Activated CD4-positive, alpha-beta T cell treated with anti-CD3 and anti-CD28 coated beads for 4 hours (primary cell): ENCODE measurements at places on chromosomes 5 and 9.

DNA sequence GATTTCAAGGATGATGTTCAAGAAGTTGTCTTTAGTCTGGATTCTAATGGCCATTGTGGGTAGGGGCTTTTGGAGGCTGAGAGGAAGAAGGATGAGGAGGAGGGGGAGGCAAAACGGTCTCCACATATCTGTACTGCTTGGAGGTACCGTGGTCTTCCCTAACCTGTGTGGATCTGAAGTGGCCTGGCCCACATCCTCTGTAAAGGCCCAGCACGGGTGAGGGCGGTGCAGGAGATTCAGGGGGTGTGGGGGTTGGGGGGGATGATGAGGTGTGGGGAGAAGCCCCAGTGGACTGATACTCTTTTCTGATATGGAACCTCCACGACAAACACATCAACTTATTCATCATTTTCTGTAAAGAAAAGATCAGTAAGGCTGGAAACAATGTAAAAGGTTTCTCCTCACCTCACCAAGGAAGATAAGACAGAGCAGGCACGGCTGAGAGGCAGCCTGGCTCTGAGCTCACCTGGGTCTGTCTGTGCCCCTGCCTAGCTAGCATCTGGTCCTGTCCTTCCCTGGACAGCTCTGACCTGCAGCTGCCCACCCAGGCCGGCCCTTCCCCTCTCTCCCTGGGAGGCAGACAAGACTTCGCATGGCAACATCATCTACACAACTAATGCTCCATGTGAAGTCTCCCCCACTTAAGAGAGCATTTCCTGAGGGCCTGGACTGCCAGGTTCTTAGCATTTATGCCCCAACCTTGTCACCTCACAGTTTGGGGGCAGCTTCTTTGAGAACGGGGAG, 5.6 kb upstream of the IL3 start:
- DNase-seq, result no peak

DNA sequence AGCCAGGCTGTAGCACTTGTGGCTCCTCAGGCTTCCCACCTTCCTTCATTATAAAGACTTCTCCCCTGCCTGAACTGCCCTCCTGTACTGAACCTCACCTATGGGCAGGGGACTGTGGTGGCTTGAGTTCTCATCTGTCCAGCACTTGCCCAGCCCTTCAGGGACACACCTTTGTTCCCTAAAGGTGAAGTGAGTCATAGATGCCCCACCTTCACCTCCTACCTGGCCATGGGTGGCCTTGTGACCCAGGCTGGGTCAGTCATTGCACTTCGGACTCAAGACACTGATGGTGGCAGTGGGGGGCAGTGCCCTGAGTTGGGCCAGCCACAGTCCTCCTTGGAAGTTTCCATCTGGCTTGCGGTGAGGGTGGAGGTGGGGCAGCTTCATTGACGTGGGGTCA, 26.1 kb upstream of the PSD2 start:
- no peak for DNase-seq

- DNase-seq, result no peak
These were observed 1.3 kb downstream of the TMEM250 start for GRCh38 chr9:136117291-136117915.

DNA sequence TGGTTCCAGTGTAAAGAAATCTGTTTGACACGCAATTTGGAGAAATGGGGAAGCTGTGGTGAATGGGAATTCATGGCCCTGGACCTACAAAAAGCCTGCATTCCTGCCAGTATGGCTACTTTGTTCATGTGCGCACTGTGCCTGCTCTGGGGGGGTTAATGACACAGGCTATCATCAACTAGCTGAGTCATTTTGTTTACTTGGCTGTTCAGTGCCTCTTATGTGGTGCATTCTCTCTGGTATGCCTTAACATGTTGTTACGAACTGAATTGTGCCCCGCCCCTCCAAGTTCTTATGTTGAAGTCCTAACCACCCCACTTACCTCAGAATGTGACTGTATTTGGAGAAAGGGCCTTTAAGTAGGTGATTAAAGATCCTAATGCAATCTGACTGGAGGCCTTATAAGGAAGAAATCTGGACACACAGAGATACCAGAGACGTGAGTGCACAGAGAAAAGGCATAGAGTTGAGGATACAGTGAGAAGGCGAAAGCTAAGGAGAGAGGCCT, 20.4 kb upstream of the UBAP1 start:
- DNase-seq, result no peak

GRCh38 chr5:102799017-102799416, 43.9 kb downstream of the PAM start:
- no peak for DNase-seq

DNA sequence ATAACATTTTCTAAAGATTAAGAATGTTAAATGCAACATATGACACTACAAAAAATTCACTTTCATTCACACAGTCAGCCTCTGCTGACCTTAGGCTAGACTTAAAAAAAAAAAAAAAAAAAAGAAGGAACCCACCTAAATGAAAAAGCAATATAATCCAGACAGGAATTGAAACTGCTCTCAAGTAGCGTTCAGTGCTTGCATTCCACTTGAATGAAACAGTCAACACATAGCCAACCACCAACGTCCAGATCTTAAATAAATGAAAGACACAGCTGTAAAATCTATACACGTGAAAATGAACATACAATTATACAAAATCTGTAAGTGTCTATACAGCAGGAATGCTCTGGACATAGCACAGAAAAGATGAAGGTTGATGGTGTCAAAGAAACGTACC, 11.4 kb downstream of the TMEM245 start:
- no peak for DNase-seq

DNA sequence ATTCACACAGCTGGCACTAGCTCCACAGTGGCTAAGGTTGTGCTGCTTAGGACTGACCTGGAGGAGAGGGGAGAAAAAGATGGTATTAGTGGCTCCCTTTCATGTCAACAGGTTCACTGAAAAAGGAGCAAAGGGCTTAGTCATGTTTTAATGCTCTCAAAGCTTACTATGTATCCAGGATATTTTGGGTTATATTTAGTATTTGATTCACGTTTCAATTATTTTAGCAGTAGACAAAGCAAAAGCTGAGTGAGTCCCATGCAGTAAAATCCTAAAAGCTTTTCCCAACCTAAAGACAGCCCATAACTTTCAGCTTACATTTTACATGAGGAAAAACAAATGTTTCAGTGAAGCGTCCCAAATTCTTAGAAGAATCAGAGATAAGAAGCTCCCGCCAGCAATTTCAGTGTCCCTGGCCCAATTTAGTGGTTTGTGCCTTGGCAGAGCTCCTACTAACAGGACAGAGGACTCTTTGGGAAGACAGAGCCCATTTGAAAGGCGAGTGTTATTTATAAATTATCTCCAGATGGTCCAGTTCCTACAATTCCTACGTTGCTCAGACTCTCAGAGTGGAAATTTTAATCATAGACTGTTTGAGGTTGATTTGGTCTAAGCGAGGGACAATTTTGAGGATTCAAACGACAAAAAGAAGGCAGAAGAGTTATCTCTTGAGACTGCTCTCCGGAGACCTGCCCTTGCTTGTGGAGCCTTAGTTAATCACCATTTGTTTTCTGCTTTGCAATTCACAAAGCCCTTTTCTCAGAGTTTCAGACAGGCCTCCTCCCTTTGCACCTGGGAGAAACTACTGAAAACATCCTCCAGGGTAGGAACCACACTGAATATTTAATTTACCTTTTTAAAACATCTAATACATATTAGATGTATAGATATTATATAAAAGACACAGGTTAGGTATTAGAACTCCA, 225.0 kb upstream of the ANKRD55 start:
- DNase-seq, result no peak

GRCh38 chr5:54273715-54274114, 36.7 kb downstream of the ARL15 start:
- DNase-seq, result no peak

DNA sequence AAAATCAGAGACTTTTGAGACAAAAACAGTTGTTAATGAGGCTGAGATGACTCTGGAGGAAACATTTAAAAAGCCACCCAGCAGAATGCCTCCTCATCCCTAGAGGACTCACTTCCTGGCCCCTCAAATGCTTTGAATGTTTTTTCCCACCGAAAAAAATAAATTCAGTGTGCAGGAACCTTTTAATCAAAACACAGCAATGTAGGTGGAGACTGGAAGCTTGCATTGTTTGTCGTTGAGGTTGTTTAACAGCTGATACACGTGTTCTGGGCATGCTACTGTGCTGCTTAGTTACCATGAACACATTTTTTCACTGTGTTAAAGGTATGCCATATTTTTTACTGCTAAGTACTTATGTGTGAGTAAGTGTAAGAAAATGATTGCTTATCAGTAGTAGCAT, 65.7 kb upstream of the ADCY2 start:
- DNase-seq, result no peak

- DNase-seq, result no peak
These were observed 3.9 kb downstream of the NIPAL4 start for GRCh38 chr5:157463621-157464518.

GRCh38 chr9:90840696-90841095, 39.1 kb downstream of the SYK start:
- no peak for DNase-seq

GRCh38 chr5:130836729-130837649, 328.1 kb downstream of the HINT1 start:
- no peak for DNase-seq

DNA sequence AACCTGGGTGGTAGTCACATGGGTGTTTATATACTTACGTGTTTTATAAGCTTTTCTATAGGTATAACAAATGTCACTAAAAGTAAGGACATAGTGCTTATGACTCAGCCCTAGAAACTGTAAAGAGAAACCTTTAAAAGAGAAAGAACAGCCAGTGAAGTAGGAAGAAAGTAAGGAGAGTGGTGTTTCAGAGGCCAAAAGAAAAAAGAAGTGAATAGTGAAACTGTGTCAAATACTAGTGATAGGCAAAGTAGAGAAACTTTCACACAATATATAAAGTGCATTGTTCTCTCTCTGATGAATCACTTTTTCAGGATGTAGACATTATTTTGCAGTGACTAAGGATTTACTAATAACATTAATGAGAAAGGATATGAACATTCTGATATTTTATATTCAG, 74.2 kb upstream of the SUSD1 start:
- no peak for DNase-seq

- no peak for DNase-seq
These were observed 122.7 kb upstream of the SLC28A3 start for GRCh38 chr9:84463272-84463671.

GRCh38 chr5:113268232-113268631, 166.6 kb downstream of the TSSK1B start:
- DNase-seq, result no peak

DNA sequence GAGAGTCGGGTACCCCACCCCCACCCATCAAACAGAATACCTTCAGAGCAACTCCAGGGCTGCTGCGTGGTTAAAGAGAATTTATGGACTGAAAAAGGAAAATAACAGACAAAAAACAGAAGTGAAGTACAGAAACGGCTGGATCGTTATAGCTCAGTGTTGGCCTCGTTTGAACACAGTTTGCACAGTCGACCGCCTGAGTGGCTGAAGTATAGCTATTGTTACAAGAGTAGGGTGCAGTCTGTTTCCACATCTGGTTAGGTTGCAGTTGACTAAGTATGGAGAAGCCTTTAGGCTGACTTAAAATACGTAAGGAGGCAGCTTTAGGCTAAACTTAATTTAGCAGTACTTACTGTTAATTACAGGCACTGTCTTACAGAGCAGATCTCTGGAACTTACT, 121.2 kb downstream of the GCNT1 start:
- DNase-seq, result no peak

- no peak for DNase-seq
These were observed 41.3 kb downstream of the ADAMTS6 start for GRCh38 chr5:65440456-65440855.

DNA sequence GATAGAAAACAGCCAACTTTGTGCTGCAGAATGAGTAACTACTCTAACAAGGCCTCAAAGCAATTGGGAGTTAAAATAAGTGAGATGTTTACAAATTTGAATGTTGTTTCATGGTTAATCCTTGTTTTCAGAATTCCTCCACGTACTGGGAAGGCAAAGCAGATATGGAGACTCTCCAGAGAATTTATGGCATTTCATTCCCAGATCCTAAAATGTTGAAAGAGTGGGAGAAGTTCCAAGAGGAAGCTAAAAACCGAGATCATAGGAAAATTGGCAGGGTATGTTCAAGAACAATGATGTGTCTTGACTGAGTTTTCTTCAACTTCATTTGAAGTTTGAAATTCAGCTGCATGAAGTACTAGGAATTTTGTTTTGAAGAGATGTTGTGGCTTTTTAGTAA, 16.4 kb downstream of the TARS1 start:
- no peak for DNase-seq

DNA sequence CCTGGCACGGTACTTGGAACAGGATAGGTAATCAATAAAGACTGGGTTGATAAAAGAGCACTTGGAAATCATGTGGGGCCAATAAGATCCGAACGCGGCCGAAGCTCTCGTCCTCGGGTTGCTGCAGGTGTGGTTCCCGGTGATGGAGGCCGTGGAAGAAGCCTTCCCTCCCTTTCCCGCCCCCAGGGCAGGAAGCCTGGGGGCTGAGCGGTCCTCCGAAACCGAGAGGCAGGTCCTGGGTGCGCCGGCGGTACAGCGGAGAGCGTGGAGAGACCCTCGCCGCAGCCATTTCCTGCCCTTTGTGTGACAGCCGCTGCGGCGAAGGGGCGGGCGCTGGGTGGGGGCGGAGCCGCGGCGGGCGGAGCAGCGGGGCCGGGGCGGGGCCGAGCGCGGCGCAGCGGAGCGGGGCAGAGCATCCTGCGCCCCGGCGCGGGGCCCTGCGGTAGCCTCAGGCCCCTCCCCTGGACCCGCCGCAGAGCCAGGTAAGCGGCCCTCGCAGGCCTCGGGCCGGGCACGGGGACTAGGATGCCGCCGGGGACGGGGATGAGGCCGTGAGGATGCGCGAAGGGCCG, at the start of gene CYFIP2:
CYFIP2 (plus strand) TSS at position 410 of the 572 bp plus-strand sequence. CDS start 19,239 bp downstream, outside the sequence.
- DNase-seq, result peak; percentile 78

GRCh38 chr5:54639621-54640020, 122.1 kb downstream of the SNX18 start:
- no peak for DNase-seq
